ENCODE measurements at places on chromosomes 7 and 10.

- no peak for DNase-seq
Observed at GRCh38 chr7:30464231-30464671, 14.3 kb downstream of the NOD1 start.

DNA sequence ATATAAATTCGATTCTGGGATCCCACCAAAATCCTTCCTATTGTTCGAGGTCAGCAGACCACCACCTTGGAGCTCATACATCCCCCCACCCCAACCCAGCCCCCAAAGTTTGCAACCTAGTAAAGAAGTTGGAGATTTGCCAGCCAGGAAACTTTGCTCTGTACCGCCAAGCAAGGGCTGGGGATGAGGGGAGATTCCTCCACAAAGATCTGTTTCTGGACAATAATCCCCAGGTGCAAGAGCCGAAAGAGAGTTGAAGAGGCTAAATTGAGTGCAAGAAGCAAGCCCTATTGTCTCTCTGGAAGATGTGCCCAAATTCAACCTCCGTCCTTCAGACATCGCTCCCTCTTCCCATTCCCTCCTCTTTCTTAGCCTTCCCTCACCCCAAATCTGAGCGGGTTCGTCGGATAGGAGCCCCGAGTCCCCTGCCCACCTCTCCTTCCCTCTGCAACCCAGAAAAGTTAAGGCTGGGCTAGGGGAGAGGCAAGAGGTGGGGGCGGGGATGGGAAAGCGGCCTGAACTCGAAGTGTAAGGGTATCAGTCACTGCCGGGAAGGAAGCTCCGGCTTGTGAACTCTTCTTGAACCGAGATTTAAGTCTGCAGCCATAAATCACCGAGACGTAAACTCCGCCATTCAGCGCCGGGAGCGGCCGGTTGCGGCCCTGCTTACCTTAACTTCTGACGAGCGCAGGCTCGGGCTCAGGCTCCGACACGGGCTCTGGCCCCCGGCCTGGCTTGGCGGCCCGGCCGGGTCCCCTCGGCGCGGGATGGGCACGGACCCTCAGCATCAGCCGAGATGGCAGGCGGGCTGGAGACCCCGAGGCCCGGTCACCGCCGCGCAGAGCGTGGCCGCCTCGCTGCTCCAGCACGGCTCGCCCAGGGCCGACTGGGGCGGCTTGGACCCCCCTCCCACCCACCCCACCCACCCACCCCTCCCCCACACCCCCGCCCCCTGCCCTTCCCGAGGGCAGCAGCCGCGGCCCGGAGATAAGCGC is 10.8 kb upstream of the HOXA2 start:
- DNase-seq: peak; percentile 90

DNA sequence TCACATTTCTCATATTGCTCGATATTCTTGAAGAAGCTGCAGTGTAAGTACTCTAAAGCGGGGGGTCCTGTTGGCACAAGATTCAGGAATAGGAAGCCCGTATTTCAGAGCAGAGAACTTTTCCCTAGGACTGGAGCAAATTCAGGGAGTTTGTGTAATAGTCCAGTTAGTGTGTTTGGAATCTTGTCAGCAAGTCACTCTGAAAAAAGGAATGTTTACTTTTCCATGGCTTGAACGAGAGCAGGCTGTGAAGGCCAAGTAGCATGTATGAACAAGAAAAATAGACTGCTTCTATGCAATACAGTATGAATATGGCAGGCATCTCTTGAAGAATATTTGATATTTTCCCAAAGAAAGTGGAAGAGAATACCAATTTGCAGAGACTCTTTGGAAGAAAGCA is 39.8 kb downstream of the CDC123 start:
- no peak for DNase-seq

DNA sequence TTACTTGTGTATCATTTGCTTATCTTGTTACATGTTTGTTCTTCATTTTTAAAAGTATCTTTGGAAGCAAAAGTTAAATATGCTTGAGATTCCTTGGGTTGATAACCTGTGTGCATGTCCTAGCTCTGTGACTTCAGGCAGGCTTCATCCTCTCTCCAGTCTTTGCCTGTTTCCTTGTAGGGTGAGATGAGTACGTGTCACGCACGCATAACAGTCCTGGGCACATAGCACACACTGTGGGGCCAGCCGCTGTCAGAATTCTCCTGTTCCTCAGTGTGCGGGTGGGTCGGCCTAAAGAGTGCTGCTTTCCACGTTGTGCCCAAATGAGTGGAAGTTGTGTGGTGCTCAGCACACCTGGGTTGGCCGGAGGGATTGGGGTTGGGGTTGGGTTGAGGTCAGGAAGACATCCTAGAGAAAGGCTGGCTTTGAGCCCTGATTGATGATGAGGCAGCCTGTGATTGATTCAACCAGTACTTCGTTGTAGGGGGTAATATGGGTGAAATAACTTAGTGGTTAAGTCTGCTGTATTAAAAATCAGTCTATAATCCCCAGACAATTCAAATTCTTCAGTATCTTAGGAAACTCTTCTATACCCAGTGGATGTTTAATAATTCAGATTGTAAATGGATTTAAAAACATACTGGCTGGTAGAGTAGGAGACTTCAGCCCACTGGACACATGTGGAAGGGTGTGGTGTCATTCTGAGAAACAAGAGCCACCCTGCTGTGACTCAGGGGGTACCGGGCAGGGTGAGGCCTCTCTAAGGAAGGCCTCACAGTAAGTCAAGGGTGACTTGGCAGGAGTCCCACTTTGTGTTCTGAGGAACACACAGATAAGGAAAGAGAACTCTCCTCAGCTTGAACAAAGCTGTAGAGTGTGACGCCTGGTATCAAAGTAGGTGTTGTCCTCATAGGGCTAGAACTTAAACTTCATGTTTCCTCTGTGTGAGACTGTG is 54.8 kb downstream of the DAGLB start:
- peak; percentile 94 for DNase-seq

- no peak for DNase-seq
Observed at GRCh38 chr7:149822353-149822943, 15.7 kb upstream of the ZNF862 start.

DNA sequence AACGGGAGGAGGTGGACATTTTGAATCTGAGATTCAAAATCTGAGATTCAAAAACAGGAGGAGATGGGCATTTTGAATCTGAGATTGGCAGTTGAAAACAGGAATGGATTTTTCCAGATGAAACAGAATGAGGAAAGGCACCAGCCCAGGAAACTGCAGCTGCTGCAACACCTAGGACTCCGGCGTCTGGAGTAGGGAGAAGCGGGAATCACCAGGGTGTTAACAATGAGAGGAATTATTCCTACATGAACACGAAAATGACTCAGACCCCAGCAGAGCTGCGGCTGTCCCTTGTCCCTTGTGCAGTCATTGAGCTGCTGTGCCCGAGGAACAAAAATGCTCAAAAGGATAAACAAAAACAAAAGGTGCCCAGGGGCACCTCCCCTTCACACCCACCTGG is 59.9 kb upstream of the KAT6B start:
- peak; percentile 52 for DNase-seq
